ENCODE measurements at places on chromosomes 7 and 10. TPM values are rescaled to one million over a fixed set of nuclear protein-coding genes. Genes with fewer than 3 reads are reported as not detected.

The ARMC3 gene
- 3.8 TPM for total RNA-seq

The ICA1 gene
- total RNA-seq: 32.2 TPM

The A1CF gene
- not detected for total RNA-seq

The ABI1 gene
- total RNA-seq: 60.1 TPM

The OGDH gene
- 51.3 TPM for total RNA-seq

The CYP2E1 gene
- total RNA-seq: 16.3 TPM

The GPC2 gene
- 67.3 TPM for total RNA-seq

The HOXA5 gene
- not detected for total RNA-seq

The SUGCT gene
- 1.9 TPM for total RNA-seq

The FFAR4 gene
- not detected for total RNA-seq

The EGFR gene
- total RNA-seq: 19.7 TPM

The CALML3 gene
- not detected for total RNA-seq

Measured in parietal lobe (tissue), 2 donors.